Thoracic aorta (tissue), 2 donors: ENCODE measurements at places on chromosomes 5 and 9. TPM values are rescaled to one million over a fixed set of nuclear protein-coding genes. Genes with fewer than 3 reads are reported as not detected.

DNA sequence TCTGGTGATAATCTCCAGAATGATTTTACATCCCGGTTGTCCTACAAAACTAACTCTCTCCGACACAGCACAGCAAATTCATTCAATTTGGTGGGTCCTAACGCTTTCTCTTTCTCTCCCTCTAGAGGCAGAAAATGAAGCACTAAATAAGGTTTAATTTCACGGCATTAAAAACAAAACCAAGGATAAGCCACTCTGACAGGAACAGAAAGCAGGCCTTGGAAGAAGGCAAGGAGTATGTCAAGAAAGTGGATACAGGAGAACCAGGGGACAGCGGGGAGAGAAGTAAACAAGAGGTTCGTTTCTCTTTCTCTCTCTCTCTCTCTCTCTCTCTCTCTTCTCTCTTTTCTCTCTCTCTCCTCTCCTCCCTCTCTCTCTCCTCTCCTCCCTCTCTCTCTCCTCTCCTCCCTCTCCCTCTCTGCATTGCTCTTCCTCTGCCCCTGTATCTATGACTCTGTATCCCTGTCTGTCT is 49.8 kb downstream of the EBF1 start:
- DNase-seq: no peak

- DNase-seq: no peak
These were observed 26.3 kb downstream of the STARD4 start for GRCh38 chr5:111486055-111486454.

DNA sequence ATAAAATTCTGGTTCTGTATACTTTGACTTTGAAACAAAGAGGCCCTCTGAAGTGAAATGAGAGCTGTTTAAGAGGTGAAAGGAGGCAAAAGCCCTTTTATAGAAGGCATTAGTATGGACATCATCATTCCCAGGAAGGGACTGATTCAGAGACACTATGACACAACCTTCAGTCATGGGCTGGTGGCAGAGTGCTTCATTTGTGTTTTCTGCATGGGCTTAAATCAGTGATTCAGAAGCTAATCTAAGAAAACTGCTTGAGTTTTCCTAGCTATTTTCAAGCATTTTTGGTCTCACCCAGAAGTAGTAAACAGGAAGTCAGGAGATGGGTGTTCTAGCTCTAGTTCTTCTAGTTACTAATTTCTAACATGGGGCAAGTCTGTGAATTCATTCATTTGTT is 288.9 kb downstream of the TRPM3 start:
- DNase-seq: no peak

DNA sequence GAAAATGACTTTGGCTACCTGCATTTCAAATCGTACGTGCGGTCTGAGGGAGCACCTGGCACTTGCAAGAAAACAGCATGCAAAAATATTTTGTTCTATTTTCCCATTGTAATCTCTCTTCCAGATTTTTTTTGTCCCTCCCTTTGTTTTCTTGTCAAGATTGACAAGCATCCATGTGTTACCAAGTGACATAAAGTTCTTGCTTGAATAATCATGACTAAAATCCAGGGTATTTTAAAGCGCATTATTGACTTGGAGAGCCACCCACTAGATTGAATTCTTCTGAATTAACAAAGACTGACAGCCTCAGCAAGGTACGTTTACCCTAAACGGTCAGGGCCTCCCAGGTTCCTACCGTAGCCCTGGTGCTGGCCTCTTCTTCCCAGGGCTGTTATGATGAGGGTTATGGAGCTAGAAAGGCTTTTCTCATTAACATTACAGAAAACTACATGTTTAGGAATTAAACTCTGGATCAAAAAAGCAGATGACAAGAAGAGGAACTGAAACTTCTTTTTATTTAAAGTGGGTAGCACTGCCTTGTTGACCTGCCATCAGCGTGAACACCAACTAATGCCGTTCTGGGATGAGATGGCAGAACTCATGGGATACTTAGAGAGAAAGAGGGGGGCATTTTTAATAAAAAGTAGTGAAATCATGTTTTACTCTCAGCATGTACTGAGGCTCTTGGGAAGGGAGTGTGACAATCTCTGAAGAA is 297.0 kb downstream of the EFNA5 start:
- no peak for DNase-seq

GRCh38 chr9:97845130-97845529 is 7.9 kb upstream of the FOXE1 start:
- DNase-seq: no peak

DNA sequence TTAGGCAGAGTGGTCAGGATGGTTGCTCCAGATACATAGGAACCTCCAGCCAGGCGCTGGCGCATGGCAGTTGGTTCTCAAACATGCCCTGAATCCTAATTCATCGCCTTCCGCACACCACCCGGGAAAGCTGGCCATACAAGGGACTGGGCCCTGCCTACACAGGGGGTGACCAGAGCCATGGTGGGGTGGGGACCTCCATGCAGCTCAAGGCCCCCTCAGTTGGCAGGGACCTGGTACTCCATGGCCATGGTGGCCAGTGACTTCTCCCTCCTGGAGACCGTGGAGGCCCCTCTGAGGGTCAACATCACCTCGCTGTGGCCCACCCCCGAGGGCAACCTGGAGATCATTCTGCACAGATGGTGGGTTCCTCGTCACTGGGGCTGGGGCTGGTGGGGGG is 26.8 kb downstream of the PAEP start:
- DNase-seq: no peak

- no peak for DNase-seq
These were observed 2.6 kb downstream of the SH3RF2 start for GRCh38 chr5:145938776-145939539.

- DNase-seq: no peak
These were observed 37.9 kb downstream of the LMNB1 start for GRCh38 chr5:126814721-126815404.

GRCh38 chr9:16675131-16675530 is 195.3 kb downstream of the BNC2 start:
- no peak for DNase-seq

DNA sequence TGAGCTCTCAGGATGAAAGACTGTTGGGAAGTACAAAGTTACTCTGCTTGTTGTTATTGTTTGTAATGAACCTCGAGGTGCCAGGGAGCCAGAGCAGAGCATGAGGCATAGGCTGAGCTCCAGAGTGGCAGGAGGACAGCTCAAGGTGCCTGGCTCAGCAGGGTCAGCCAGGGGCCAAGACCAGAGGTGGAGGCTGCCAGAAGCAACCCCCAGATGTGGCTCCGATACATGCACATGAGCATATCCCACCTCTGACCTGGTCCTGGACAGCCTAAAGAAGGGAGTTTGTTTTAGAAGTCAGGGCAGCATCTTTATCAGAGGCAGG is 105.6 kb downstream of the PSD2 start:
- no peak for DNase-seq

GRPEL2 gene
- total RNA-seq: 7.9 TPM

SMIM33 gene
- not detected for total RNA-seq
